Activated CD4-positive, alpha-beta T cell treated with anti-CD3 and anti-CD28 coated beads for 4 hours (primary cell): ENCODE measurements at places on chromosomes 7 and 10.

GRCh38 chr7:157274991-157275427, 61.8 kb upstream of the DNAJB6 start:
- no peak for DNase-seq

GRCh38 chr10:18556522-18557147, 94.8 kb downstream of the NSUN6 start:
- no peak for DNase-seq

DNA sequence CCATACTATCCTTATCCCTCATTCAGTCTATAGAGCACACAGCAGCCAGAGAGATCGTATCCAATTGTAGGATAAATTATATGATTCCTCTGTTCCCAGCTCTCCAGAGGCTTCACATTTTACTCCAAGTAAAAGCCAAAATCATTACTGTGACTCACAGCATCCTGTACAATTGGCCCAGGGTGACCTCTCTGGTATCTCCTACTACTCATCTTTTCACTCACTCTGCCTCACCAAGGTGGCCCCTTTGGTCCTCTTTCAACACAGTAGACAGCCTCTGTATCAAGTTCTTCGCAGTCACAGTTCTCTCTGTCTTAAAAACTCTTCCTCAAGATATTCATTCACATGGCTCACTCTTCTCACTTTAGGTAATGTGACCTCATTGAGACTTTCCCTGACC, 72.6 kb upstream of the LSM8 start:
- no peak for DNase-seq

DNA sequence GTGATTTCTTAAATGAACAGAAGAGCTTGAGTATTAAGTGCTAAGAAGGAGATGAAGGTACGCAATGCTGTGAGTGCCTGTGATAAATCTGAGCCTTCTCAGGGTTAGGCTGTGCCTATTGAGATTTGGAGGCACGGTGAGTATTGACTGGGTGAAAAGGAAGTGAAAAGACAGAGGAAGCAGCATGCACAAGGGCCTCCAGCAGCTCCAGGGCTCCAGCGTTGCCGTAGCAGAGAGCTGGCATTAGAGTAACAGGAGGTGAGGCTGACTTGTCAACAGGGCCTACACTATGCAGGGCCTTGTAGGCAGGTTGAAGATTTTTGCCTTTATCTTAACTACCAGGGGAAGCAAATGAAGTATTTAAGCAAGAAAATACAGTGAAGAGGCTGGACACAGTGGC, 54.1 kb upstream of the PDCD4 start:
- DNase-seq = no peak

DNA sequence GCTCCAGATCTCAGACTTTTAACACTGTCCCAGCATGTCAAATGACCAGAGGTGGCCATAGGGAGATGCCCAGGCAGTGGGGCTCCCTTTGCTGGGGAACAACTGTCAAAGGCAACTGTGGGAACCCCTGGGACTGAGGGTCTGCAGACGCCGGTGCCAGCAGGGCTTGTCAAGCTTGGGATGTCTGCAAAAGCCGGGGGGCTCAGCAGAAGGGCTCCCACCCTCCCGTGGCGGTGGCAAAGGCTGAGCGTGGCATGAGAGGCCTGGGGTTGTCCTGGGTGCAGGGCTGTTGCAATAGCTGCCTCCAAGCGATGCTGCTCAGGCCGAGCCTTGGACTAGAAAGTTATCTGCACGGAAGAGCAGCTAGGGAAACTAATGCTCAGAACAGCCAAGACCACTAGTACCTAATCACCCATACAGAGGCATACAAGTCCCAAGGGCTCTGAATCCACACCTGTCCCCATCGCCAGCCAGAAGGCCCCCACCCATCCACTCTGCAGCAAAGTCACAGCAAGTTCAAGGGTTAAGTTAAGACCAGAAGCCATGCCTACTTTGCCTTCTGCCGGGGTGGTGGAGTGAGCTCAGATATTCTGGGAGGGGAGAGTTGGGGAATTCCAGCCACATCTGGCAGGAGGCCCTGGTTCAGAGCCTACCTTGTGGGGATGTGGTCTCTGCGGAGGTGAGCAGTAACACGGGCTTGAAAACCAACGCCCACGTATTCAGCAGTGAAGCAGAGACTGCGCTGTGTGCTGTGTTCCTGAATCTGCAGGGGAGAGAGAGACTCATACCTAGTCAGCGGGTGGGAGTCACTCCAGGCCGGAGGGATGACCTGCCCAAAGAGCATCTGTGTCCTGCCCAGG, 4.6 kb downstream of the SH2B2 start:
- peak; percentile 54 for DNase-seq

DNA sequence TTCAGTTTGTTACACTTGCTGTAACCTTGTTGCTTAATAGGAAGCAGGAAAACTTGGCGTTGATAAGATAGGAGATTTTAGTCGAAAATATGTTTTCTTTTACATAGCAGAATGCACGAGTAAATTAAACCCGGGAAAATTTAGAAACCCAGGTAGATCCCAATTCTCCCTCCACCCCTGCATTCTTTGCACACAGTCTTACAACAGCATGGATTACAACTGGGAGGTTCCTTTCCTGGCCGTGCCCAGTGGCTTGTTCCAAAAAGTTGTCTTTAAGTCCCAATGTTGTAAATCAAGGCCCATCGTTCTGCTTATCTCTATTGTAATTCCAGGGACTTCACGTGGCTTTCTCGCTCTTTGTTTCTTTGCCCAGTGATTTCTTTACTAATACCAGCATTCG, 1.1 kb upstream of the DPY19L1 start:
- no peak for DNase-seq

GRCh38 chr7:129443612-129444011, 9.4 kb downstream of the STRIP2 start:
- DNase-seq = no peak

DNA sequence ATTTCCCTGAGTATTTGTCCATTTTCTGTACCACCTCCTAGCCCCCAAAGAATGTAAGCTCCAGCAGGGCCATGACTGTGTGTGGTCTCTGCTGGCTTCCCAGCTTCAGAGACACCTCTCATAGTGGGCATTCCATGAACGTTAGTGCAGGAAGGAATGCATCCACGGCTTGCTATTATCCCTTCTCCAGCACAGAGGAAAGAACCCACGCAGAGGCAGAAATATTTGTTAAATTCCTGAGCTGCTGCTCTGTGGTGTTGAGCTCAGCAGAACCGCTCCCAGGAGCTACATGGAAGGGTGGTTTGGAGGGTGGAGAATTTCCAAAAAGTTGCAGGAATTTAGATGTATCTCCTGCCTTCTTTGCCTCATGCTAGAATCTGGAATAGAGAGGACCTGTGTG, 275.2 kb downstream of the POU6F2 start:
- DNase-seq = no peak

DNA sequence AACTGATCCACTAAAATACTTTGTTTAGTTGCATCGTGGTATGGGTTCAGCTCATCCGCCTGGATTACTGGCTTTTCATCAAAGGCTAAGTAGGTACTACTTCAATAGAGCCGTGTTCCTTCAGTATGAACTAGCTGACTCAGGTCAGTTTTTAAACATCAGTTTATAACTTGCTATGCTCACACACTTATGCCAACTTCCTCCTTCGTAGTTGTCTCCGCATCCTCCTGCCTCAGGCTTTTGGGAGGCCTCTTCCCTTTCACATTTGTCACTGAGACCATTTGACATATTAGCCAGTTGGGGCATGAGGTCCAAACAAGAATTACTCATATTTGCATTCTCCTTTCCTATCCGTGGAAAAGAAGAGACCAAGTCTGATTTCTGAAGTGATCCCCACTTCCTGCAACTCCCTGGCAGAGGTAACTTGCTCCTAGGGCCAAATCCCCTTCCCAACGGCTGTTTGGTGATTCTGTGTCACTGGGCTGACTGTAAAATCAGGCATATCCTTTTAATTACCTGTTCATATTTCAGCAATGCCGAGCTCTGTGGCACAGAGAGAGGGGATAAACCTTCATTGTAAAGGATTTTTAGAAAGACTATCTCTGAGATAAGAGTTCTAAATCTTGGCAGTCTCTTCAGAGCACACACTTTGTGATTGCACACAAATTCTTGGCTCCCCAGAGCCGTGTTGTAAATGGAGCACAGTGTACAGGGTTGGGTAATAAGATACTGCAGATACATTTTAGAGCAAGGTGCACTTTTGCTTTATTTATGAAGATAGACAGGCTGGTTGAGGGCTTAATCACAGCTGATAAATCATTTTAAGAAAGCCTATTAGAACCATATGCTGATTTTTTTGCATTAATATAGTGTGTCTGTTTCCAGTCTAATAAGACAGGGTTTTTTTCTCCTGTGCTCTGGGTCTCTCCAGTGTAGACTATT, 108.0 kb downstream of the CREB5 start:
- DNase-seq = no peak

DNA sequence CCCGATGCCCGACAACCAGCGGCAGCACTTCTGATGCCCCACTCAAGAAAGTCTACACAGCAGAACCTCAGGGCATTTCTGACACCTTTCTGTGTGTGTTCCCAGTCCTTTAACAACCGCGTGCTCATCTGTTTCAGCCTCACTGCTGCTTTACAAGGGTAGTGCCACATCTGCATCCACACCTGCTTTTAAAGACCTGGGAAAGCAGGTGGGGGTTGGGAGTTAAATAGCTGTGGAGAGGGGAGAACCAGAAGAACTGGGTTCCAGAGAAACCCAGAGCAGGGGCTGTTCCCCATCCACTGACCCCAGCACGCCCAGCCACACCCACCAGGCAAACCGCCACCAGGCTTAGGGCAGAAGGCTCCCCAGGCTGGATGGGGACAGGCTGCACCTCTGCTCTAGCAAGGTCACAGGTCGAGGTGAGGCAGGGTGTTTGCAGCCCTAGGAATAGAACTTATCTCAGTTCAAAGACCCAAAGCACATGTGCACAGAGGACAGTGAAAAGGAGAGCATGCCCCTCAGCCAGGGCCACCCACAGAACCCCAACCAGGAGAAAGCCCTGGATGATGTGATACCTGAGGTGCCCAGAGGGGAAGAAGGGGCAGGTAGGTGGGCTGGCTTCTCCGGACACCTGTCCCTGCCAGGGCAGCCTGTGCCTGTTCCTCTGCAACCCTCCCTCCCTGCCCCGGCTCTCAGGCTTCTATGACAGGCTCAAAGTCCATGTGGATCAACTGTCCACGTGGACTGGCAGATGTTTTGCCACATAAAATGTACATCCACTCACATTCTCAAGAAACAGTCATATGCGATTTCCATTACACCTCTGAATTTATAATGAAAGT, 51.3 kb downstream of the COBL start:
- DNase-seq = no peak

DNA sequence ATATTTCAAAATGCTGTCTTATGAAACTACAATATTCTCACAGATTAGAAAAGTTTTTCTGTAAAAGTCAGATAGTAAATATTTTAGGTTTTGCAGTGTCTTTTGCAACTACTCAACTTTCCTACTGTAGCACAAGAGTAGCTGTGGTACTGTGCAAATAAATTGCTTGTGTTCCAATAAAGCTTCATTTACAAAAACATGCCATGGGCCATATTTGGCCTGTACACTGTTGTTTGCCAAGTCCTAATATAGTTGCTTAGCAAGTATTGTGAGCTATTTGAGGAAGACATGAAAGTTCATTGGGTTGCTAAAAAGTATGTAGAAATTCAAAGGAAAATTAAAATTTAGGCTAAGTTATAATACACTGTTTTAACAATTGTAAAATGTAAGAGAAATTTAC, 80.0 kb downstream of the TFPI2 start:
- no peak for DNase-seq

DNA sequence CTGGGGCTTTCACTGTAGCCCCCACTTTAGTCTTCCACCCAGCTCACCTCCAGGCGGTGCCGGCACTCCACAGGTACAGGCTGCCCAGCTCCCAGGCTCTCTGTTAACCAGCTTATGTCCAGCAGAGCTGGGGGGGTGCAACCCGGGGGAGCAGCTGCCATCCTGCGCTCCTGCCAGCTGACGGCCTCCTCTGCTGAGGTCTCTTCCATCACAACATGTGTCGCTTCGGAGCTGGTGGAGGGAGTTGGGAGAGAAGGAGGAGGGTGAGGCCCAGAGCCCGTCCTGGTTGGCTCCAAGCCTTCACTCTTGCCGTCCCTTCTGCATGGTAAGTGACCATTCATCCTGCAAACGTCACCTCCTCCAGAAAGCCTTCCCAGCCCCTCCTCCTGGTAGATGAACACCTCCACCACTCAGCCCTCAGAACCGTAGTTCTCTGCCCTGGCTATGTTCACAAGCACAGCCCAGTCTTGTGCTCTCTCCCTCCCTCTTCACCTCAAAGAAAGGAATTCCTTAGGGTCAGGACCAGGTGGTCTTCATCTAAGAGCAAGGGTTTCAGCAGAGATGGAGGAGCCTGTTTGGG, 1.6 kb downstream of the POLM start:
- DNase-seq = no peak

DNA sequence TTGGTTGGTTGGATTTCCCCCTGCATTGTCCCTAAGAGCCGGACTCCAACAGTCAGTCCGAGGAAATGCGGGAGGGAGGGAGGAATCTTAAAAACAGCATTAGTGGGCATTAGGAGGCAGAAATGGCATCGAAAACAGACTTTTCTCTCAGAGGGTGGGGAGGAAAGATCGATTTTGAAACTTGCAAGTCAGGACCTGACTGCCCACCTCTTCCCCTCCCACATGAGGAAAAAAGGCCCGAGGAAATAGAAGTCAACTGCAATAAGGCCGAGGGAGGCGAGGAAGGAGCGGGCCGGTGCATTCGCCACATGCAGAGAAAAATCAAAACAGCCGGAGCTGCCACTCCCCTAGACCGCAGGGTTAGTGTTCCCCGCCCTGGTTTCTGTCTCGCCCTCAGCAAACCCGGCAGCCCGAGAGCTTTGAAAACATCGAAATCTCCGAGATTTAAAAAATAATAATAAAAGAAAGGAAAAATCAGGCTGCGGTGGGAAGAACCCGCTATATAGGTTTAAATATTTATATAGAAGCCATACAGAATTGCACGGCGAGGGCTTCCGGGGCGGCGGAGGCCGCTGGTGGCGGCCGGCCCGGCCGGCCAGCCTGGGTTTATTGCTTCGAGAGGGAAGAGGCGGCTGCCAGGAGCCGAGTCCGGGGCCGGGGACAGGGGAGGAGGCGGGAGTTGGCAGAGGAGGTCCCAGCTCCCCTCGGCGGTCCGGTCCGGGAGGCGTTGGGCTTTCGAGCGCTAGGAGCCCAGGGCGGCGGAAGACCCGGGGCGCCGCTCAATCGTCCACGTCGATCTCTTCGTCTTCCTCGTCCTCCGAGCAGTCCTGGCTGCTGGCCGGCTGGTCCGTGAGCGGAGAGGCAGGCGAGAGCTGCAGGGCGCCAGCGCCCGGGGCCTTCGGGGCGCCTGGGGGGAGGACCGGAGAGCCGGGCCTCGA, 2.5 kb downstream of the LBX1 start:
- no peak for DNase-seq

- no peak for DNase-seq
These were observed 14.4 kb downstream of the RNF216 start for GRCh38 chr7:5767066-5767465.

- DNase-seq = no peak
These were observed 42.5 kb upstream of the LCOR start for GRCh38 chr10:96789571-96790108.

GRCh38 chr10:79079490-79080355, 11.0 kb downstream of the ZMIZ1 start:
- no peak for DNase-seq
